ENCODE measurements at places on chromosomes 16 and 17.

GRCh38 chr17:14488958-14489550 is 188.2 kb downstream of the HS3ST3B1 start:
- no peak for DNase-seq

- DNase-seq = no peak
Observed at GRCh38 chr16:76535-77272, 1.3 kb upstream of the MPG start.

DNA sequence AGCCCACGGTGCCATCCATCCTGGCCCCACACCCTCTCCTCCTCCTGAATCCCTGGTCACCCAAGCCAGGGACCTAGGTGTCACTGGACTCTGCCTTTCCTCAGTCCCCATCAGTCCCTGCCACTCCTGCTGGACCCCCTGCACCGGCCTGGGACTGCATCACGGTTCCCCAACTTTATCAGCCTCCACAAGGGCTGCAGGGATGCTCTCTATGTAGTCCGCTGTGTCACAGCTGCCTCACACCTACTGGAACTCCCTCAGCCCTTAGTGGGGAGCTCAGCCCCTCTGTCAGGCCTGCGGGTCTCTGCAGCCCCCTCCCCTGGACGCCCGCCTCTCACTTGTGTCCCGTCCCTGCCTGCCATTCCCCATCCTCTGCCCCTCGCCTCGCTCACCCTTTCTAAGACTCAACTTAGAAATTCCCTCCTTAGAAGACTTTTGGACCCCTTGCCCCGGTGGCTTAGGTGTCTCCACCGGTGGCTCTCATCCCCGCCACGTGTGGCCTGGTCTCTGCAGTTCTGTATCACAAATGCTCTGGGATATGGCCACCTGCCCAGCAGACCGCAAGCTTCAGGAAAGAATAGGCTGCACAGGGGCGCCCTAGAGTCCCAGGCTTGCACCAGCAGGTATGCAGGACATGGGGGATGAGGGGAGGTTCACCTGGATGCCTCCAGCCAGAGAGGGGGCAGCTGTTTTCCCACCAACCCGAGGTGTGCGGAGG is 62.9 kb downstream of the PRMT7 start:
- no peak for DNase-seq

DNA sequence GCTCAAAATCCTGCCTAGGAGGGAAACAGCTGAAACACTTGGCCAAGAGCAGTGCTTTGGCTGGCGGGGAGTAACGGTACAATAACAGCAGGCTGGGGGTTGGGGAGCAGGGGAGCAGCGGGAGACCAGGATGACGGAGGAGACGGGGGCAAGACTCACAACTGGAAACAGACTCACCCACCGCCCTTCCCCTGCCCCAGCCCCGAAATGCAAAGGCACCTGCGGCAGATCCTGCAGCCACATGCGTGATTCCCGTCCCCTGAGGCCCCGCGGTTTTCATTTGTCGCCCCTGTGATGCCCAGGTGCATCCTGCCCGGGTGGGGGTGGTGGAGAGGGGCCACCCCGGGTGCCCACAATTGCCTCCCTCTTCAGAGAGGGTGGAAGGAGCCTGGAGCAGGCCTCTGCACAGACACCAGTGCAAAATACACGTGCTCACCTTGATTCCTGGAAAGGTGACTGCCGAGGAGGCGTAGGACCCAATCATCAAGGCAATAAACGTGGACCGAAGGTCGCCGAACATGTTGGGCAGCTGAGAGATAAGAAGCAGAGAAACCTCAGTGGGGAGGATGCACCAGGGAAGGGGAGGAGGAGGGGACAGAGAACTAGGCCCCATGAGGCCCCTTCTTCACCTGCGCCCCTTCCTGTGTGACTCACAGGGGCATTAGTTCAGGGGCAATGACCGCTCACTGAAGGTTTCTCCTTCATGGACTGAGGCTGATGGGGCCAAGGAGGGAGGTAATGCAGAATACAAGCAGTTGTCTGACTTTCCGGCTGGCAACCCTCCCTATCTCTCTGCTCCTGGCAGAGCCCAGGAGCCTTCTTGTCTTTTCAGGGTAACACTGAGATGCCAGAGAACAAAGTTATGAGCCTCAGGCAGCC is 30.4 kb upstream of the PITPNA start:
- no peak for DNase-seq

GRCh38 chr17:9284884-9285283 is 263.6 kb downstream of the NTN1 start:
- no peak for DNase-seq

DNA sequence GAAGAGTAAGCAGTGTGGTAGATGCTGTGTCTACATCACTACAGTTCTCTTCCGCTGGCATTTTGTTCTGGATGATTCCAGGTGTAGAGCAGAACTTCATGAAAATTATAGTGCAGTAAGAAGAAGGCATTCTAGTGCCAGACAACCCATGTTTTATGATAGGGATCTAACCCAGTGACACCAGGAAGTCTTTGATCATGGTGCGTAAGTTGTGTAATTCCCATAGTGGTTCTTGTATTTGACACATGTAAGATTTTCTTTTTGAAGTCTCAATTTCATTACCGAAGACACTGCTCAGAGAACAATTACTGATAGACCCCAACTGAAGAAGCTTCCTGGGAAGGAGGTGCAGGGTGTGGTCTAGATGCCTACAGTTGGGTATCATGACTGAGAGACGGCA is 356.9 kb downstream of the CA10 start:
- DNase-seq = no peak

DNA sequence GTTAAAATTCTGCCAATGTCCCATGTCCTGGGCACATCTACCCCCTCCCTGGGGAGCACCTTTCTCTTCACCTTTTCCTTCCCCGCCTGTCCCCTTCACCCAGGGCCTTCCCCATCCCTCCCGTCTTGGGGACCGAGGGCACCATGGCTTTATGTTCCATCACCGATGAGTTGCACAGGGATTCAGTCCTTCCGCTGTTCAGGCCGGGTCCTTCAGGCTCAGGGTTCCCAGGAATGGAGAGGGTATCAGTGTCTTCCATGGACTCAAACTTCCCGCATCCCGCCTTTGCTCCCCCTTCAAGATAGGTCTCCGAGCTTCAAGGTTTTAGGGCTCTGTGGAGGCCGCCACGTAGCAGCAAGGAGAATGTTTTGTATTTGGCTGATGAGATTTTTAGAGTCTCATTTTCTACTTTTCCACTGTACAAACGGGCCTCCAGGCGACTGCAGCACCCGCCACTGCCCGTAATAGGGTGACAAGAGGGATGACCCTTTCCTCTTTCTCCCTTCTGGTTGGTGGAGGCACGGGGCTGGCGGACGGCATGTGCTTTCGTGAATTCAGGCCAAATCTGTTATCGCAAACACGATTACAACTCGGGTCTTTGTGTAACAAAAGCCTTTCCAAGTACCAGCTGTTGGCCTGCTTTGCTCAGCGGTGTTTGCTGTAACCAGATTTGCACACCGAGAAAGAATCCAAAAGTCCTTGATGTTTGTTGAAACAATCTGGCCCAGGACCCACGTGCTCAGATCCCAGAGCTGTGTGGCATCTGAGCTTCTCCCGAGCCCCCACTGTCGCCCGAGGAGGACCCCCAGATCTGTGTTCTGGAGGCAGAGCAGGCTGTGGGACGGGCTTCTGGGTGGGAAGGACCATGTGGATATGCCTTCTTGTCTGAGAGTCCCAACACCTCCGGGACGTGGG is 236.3 kb downstream of the SEC14L1 start:
- DNase-seq = no peak

All from skeletal muscle cell (primary cell).